ENCODE measurements at places on chromosomes 12 and 14.

DNA sequence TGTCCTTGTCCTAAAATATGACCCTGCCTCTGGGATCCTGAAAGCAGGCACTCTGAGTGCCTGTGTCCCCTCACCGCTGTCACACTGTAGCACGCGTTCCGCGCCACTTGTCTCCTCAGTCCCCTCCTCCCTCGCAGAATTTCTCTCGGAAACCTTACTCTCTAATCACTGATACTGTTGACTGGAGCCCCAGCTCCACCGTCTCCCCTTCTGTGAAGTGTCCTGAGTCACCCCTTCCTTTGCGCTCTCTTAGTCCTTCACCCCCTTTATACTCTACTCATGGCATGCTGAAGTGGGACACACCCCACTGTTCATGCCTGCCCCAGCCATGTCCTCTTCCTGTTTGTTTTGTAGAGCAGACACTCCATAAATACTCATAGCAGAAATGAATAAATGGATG is 104.7 kb downstream of the ZNF664 start:
- no peak for DNase-seq

GRCh38 chr14:30849983-30850382 is 24.4 kb upstream of the COCH start:
- no peak for DNase-seq

- DNase-seq, result no peak
These were observed 53.1 kb upstream of the DDX11 start for GRCh38 chr12:31020385-31021166.

GRCh38 chr14:92964124-92965109 is 41.5 kb downstream of the CHGA start:
- no peak for DNase-seq

- DNase-seq, result no peak
These were observed 114.1 kb downstream of the PAPOLA start for GRCh38 chr14:96616161-96616721.

GRCh38 chr14:60014402-60014801 is 77.3 kb upstream of the PCNX4 start:
- DNase-seq, result no peak

DNA sequence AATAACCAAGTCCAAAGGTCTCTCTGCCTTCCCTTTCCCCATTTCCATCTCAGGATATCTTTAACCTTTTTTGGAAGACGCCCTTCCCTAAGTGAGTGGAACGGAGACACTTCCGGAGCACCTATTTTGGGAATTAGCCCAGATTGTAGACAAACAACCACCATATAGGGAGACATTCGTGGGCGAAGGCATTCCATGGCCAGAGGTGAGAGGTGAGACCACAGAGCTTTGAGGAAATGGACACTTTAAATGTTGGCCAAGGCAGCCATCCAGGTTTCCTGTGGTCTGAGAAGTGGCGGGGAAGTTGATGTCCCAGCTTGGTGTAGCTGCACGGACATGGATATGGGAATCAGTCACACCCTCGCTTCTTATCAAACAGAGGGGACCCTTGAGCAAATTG is 69.4 kb upstream of the BDKRB2 start:
- no peak for DNase-seq

GRCh38 chr14:98959958-98960616 is 311.9 kb downstream of the BCL11B start:
- no peak for DNase-seq

GRCh38 chr14:102629011-102629444 is 36.6 kb downstream of the RCOR1 start:
- DNase-seq, result no peak

- no peak for DNase-seq
These were observed 363.1 kb upstream of the OR4E1 start for GRCh38 chr14:22036541-22037239.

- no peak for DNase-seq
These were observed 16.6 kb upstream of the CLMN start for GRCh38 chr14:95336192-95336760.

GRCh38 chr12:47979166-47979565 is 15.8 kb downstream of the TMEM106C start:
- DNase-seq, result no peak

GRCh38 chr12:82644896-82645295 is 41.8 kb upstream of the TMTC2 start:
- DNase-seq, result no peak

GRCh38 chr12:101772012-101772775 is 32.9 kb upstream of the SYCP3 start:
- DNase-seq, result no peak

DNA sequence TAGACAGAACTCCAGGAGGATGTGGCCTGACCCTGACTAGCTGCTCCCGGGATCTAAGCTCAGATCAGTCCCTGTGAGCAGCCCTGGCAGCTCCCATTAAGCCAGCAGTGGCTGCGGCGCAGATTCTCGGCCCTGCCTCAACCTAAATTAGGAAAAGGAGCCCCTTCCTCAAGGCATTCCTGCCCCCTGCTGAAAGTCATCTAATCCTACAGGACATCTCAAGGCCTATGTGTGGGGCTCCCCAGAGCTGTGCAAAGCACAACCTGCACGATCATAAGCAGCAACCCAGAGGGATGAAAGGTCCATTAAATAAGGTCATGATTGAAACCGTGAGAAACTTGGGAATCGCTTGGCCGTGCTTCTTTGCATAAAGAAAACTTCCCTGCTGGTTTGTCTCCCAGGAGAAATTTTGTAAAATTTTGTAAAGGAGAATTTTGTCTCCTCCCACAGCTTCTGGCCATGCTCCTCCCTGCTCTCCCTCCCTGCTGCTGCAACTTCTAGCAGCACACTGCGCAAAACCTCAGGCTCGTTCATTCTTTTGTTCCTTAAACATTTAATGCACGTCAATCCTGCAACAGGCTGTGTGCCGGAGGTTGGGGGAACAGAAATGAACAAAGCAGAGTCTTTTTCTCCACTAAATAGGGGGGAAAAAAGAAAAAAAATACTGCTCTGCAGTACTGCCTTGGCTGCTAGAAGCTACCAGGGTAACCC is 96.6 kb upstream of the SLC35F4 start:
- DNase-seq, result no peak

DNA sequence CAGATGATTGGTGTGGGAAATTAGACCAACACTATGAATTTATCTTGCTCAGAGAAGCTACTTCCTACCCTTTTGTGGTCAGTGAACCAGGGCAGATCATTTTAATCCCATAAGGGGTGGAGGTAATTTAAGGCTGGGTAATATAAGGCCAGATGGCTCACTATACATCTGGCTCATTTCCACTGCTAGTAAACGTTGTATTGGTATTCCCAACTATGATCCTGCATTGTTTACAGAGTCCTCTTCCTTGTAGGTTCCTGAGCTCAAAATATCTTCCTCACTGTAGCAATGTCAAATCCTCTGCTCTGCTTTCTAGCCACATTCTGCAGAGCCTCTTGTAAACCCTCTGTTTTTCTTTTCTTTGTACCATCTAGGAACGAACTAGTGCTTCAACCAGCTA is 93.0 kb upstream of the MGAT4C start:
- DNase-seq, result no peak

DNA sequence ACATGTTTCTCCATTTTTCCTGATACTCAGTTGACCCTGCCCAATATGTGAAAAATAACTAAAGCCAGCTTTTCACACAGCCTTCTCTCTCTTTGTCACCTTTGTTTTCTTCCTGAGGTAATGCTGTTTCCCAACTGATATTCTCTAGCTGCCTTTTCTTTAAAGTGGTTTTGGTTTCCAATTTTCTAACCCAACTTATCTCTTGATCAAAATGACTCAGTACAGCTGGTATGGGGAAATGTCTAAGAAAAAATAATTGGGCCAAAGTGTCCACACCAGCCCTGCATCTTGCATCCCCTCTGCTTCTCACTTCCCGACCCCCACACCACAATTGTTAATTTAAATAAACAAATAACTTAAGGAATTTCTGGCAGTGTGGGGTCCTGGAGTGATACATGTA is 193.8 kb downstream of the SYT1 start:
- DNase-seq, result no peak

DNA sequence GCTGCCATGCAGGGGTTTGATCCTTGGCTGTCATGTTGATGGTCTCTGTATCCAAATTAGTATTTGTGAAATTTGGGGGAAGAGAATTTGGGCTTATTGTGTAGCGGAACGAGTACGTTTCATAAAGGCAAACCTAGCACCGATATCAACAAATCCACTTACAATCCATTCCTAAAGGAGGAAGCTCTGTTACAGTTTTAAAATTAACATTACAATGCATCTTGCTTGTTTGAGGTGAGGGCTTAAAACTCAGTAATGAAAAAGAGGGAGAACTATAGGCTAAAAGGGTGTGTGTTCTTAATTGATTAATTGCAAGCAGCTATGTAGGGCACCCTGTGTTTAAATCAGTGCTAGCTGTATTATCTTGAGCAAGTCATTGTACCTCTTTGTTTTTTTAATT is 13.7 kb downstream of the RASSF3 start:
- no peak for DNase-seq

DNA sequence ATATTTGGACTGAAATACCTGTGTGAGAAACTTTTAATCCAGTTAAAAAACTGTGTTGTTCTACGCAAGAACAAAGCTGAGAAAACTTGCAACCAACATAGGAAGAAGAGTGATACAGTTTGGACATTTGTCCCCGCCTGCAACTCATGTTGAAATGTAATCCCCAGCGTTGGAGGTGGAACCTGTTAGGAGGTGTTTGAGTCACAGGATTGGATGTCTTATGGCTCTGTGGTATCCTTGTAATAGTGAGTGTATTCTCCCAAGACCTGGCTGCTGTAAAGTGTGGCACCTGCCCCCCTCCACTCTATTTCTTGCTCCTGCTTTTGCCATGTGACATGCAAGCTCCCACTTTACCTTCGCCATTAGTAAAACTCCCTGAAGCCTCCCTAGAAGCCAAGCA is 28.6 kb upstream of the ADAM20 start:
- DNase-seq, result no peak

DNA sequence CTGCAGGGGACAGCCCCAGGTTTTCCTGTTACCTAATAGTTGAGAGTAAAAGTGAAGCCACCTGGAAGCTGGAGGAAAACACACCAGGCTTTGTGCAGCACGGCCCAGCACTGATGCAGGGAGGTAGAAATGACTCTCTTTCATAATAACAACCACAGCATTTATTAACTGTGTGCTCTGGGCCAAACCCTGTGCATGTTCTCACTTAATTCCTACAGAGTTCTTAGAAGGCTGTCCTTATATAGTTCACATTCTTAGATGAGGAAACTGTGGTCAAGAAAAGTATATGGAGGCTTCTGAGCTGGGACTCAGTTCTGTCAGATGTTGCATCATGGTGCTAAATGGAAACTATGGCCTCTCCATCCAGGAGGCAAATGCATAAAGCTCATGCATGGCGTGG is 100.0 kb downstream of the PAPOLA start:
- DNase-seq, result no peak

GRCh38 chr14:41986700-41987099 is 380.0 kb downstream of the LRFN5 start:
- DNase-seq, result no peak

DNA sequence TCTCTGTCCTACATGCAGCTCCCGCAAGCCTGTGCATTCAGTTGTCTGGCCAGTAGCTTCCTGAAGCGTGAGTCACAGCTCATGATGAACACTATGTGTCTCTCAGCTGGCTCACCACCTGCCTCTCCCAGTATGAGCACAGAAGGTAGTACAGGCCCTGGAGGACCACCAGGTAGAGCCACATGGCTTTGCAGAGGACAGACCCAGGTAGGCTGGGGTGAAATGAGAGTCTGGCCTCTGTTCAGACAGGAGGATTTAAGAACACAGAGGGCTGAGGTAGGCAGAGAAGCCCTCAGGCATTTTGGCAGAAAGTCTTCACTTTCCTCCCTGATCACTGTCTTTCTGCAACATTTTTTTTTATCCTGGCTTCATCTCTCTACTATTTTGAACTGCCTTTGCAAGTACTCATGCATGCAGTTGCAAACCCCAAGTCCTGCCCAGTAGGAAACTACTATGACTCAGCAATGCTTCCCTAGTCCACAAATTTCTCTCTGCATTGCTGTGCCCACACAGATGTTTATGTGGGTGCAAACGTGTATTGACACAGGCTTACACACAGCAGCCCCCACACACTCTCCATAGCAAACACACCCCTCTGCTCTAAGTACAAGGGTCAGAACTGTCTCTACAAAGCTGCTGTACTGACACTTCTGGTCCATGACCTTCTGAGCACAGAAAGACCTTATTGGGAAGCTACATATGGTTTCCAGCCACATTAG is 7.2 kb upstream of the SDR9C7 start:
- DNase-seq, result no peak

- no peak for DNase-seq
These were observed 6.7 kb upstream of the PPP4R3A start for GRCh38 chr14:91516663-91517388.

DNA sequence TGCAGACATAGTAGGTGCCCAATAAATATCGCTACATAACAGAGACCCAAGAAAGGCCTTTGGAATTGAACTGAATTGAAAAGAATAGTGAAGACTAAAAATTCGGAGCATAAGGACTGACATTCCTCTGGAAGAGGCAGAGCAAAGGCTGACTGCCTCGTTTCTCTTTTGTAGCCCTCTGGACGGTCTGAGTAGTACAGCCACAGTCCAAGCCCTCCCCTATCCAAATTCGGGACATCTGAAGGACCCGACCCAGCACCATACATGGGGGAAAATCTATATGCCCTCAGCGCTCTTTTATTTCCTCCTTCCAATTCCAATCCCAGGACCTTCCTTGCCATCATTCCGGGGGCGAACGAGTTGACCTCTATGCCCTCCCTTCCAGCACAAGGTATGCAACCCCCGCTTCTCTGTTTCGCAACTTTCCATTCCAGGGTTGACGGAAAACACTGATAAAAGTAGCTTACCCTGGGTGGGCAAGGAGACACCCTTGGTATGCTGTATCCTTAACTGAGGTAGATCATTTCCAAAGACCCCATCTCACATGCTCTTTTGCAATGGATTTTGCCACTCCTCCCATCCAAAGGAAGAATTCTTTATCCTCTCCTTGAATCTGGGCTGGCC is 127.4 kb upstream of the MAP1LC3B2 start:
- no peak for DNase-seq

DNA sequence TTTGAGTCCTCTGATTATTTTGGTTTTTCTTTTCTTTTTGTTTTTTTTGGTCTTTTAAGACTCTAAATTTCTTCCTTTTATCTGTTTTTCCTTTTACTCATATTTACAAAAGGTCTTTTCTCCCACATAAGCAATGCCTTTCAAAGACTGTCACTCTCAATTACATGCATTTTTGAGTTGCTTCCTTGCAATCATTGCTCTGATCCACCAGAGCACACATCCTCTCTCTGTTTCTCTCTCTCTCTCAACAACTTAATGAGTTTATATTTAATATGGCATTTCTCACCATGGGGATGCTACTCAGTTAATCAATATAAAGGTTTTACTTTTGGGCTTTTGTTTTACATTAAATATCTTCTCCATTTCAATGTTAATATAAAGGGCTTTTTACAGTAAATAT is 62.7 kb upstream of the OR10AD1 start:
- no peak for DNase-seq

DNA sequence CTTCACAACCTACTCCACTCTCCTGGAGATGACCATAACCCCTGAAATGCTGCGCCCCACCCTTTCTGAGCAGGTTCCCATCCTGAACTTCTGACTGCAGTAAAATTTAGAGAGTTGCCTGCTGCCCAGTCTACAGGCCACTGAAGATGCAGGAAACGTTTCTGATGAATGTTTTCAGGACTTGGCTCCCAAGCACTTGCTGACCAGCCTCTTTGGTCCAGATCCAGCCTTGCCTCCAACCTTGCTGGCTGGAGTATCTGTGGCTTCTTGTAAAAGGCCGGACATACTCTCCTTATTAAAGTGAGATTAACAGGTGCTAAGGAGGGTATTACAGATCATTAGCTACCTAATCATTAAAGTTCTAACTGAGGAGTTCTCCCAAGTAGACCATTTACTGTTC is 70.3 kb upstream of the STXBP6 start:
- no peak for DNase-seq
